ENCODE measurements at places on chromosomes 4 and X. TPM values are rescaled to one million over a fixed set of nuclear protein-coding genes. Genes with fewer than 3 reads are reported as not detected.

CXCL1 gene
- total RNA-seq, result 0.71 TPM

OTUD6A gene
- total RNA-seq, result not detected

GIMD1 gene
- not detected for total RNA-seq

LRP2BP gene
- total RNA-seq, result 0.13 TPM

- no peak overlapping the region for H3K4me3 ChIP-seq
- H3K27ac ChIP-seq, result no peak overlapping the region
- H3K36me3 ChIP-seq, result no peaks in the 10 kb centered on the region
These were observed 102.7 kb downstream of the TAB3 start for GRCh38 chrX:30786374-30786773.

DNA sequence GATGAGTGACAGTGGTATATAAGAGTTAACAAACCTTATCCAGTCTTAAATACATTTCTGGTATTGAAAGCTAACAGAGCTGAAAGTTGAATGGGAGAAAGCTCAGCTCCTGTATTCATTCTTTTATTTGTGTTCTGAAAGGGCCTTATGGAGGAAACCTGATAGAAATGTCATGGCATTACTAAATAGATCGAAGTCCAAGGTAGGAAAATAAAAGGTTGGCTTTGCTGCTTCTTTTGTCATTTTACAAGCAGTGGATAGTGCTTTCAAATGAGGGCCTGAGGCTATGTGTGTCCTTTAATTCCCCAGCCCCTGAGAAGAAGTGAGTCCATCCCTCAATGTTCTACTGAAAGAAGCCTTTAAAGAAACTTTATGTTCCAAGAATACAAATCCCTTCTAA is 974.3 kb upstream of the INTU start:
- H3K36me3 ChIP-seq, result no peaks in the 10 kb centered on the region
- H3K4me3 ChIP-seq, result no peak overlapping the region
- peaks cover 7% of the 10 kb centered on the region for H3K4me1 ChIP-seq
- DNase-seq, result no peak

DNA sequence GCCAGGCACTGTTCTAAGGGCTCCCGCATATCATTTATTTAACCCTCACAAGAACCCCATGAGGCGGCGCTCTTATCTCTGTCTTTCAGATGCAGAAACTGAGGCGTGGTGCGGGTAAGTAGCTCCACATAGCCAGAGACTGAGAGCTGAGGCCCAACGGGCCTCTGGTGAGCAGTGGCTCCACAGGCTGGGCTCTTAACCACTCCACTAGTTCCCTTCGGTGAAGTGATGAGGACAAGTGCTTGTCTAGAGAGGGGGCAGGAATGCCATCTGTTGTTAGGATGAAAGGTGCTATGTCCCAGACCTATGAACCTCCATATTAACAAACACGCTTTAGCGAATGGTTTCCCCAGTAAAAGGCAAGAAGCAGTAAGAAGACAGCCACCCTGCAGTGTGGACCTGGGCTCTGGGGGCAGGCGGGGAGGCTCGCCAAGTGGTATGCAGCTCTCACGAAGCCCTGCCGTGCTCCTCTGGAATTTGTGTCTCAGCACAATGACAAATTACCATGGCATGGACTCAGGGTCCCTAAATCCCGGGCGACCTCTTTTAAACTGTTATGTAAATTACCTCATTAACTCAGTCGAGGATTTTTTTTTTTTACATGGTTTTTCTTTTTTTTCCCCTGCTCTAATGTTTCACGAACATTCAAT is 20.9 kb upstream of the S100G start:
- H3K36me3 ChIP-seq, result no peaks in the 10 kb centered on the region
- no peak overlapping the region for H3K4me3 ChIP-seq
- H3K27ac ChIP-seq, result no peak overlapping the region
- no peaks in the 10 kb centered on the region for H3K27me3 ChIP-seq
- DNase-seq, result no peak

- no peak overlapping the region for H3K27ac ChIP-seq
- H3K4me3 ChIP-seq, result no peak overlapping the region
- DNase-seq, result no peak
- no peaks in the 10 kb centered on the region for H3K36me3 ChIP-seq
These were observed 20.3 kb upstream of the UBE2D3 start for GRCh38 chr4:102847687-102848086.

GRCh38 chrX:30888526-30889146 is 418 bp downstream of the TAB3 start:
- DNase-seq, result peak; percentile 3
- H3K36me3 ChIP-seq, result no peaks in the 10 kb centered on the region
- H3K4me1 ChIP-seq, result peaks cover 14% of the 10 kb centered on the region
- H3K27me3 ChIP-seq, result peaks cover 1% of the 10 kb centered on the region

- H3K4me1 ChIP-seq, result peaks cover 44% of the 10 kb centered on the region
- peak overlapping the region; percentile 98 for H3K27ac ChIP-seq
- peak; percentile 12 for DNase-seq
- peak overlapping the region; percentile 98 for H3K4me3 ChIP-seq
- no peaks in the 10 kb centered on the region for H3K27me3 ChIP-seq
These were observed 60.1 kb downstream of the TSC22D3 start for GRCh38 chrX:107715331-107716117.

- DNase-seq, result no peak
- H3K27ac ChIP-seq, result no peak overlapping the region
- H3K4me3 ChIP-seq, result no peak overlapping the region
- H3K27me3 ChIP-seq, result no peaks in the 10 kb centered on the region
- peaks cover 23% of the 10 kb centered on the region for H3K4me1 ChIP-seq
- H3K36me3 ChIP-seq, result no peaks in the 10 kb centered on the region
These were observed 579 bp downstream of the ABCD1 start for GRCh38 chrX:153725039-153725831.

- peak; percentile 93 for DNase-seq
- H3K27ac ChIP-seq, result peak overlapping the region; percentile 84
- H3K4me3 ChIP-seq, result peak overlapping the region; percentile 75
- peaks cover 5% of the 10 kb centered on the region for H3K36me3 ChIP-seq
- peaks cover 49% of the 10 kb centered on the region for H3K4me1 ChIP-seq
These were observed 9.6 kb upstream of the PPP3CA start for GRCh38 chr4:101356928-101357327.

GRCh38 chr4:108003982-108004515 is 14.4 kb downstream of the HADH start:
- peaks cover 19% of the 10 kb centered on the region for H3K36me3 ChIP-seq
- peaks cover 61% of the 10 kb centered on the region for H3K4me1 ChIP-seq
- H3K27ac ChIP-seq, result no peak overlapping the region
- no peak overlapping the region for H3K4me3 ChIP-seq
- no peak for DNase-seq

DNA sequence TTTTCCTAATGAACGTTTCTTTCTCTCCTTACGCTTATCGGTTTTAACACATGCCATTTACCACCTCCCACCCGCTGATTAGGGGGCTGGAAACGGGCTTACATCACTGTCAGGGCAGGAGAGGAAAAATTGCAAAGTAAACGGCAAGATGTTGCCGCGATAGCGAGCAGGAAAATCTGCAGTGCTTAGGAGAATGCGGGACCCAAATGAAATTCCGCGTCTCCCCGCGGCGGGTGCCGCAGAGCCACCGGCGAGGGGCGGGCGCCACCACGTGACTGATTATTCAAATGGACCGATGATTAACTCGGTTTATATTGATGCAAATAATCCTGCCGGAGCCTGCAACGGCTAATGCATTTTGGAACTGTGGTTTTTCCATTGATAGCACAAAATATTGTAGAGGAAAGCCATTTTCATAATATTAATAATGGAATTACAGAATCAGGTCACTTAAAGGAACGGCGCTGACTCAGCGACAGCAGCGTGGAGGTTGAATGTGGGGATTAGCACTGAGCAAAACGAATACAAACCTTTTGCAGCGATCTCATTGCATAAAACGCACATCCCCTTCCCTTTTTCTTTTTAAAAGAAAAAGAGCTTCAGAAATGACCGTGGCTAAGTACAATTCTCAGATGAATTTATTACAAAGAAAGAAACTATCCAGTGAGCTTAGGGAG is 224.2 kb downstream of the STIM2 start:
- no peak for DNase-seq
- peaks cover 27% of the 10 kb centered on the region for H3K27me3 ChIP-seq
- peak overlapping the region; percentile 60 for H3K4me3 ChIP-seq
- H3K36me3 ChIP-seq, result no peaks in the 10 kb centered on the region
- H3K27ac ChIP-seq, result no peak overlapping the region

GRCh38 chr4:139030614-139031235 is 15.1 kb downstream of the NOCT start:
- H3K36me3 ChIP-seq, result peaks cover 5% of the 10 kb centered on the region
- peaks cover 45% of the 10 kb centered on the region for H3K4me1 ChIP-seq
- no peak overlapping the region for H3K27ac ChIP-seq

GRCh38 chr4:53962516-53963225 is 101.7 kb downstream of the CHIC2 start:
- H3K36me3 ChIP-seq, result no peaks in the 10 kb centered on the region
- peak; percentile 60 for DNase-seq
- H3K4me3 ChIP-seq, result peak overlapping the region; percentile 50
- no peaks in the 10 kb centered on the region for H3K27me3 ChIP-seq
- H3K27ac ChIP-seq, result peak overlapping the region; percentile 64
- peaks cover 33% of the 10 kb centered on the region for H3K4me1 ChIP-seq

- peaks cover 56% of the 10 kb centered on the region for H3K36me3 ChIP-seq
- no peak for DNase-seq
These were observed 547.7 kb upstream of the DIPK2B start for GRCh38 chrX:45748369-45748774.

DNA sequence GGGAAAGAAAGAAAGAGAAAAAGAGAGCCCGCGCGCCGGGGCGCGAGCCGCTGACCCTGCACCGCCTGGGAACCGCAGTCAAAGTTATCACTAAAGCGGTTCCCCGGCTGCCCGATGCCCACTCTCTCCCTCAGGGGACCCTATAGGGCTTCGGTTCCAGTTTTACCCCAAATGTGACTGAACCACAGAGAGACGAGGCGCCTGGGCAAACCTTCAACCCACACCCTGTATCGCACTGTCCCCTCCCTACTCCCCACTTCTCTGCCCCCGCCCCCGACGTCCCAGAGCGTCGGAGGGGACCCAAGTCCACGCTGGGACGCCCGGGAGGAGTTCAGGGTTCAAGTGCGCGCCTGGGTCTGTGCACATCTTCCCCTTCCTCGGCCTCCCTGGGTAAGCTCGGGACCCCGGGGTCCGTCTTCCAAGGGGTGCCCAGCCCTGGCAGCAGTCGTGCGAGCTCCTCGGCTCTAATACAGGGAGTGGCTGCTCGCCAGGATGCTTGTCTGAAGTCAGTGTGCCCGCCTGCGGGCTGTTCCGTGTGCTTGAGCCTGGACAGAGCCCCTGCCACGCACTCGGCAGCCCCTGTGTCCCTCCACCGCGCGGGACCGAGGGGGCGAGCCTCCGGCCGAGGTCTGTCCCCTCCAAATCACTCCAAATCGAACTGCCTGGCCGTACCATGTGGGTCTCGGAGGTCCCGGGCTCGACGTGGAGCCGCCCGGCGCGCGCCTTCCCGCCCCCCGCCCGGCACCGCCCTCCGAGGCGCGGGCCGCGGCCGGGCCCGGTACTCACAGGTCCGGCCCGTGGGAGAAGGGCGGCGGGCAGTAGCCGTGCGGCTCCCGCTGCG is 960 bp downstream of the TRPC3 start:
- H3K4me1 ChIP-seq, result peaks cover 9% of the 10 kb centered on the region
- peak overlapping the region; percentile 89 for H3K4me3 ChIP-seq
- no peak overlapping the region for H3K27ac ChIP-seq
- H3K27me3 ChIP-seq, result peaks cover 32% of the 10 kb centered on the region
- H3K36me3 ChIP-seq, result no peaks in the 10 kb centered on the region
- DNase-seq, result no peak

Data from HFFc6 (cell line).